ENCODE measurements at places on chromosomes 4 and X.
A peak's percentile ranks its signal among the peaks of the same experiment; 100 is the strongest.

DNA sequence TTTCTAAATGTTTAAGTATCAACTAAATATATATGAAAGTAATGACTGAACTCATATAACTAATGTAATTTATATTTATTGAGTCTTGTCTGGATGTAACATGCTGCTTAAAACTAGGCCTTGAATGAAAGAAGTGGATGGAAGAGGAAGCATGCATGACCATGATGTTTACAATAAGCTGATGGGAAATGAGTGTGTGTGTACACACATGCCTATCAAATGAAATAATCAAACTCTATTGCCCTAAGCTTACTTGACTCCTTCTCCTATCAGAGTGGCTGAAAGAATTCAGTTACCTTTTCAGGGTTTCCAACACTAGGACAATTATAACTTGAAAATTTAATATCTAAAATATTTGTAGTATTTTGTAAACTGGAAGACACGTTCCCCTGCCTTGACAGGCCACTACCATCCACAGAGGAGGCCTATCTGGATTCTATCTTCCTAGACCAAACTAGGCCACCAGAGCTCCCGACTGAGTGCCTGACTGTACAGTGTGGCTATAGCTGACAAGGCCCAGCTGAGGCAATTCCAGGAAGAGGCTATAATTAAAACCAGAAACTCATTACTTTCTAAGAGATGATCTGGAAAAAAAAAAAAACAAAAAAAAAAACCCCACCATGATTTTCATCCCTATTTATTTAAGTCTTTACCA is 7.6 kb downstream of the ARSJ start:
- DNase-seq: no peak

GRCh38 chrX:68498044-68498507 is 775 bp upstream of the YIPF6 start:
- no peak for DNase-seq

GRCh38 chr4:84498935-84499623 is at the start of gene NKX6-1:
NKX6-1 (minus strand) TSS chr4:84499292; CDS start chr4:84498228, 1,064 bp downstream.
- no peak for DNase-seq

DNA sequence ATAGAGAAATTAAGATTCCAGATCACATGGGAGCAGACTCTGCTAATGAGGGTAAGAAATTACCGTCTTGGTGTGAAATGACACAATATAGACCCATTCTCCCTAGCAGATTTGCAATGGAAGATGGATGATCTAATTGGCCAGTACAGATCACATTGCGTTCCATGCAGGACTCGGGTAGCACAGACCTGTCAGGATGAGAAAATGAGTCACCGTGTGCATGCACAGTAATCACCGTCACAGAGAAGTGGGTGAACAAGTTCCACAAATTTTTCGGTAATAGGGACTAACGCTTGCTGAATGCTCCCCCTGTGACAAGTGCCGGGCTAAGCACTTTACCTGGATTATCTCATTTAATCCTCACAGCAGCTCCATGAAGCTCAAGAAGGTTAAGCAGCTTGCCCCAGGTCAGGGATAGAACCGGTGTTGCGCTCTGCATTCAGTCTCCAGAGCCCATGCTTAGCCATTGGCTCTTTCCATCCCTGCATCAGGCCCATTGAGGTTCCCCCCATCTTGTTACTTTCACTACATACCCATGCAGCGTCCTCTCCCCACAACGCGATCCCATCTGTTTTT is 375.6 kb downstream of the FBXW7 start:
- no peak for DNase-seq

DNA sequence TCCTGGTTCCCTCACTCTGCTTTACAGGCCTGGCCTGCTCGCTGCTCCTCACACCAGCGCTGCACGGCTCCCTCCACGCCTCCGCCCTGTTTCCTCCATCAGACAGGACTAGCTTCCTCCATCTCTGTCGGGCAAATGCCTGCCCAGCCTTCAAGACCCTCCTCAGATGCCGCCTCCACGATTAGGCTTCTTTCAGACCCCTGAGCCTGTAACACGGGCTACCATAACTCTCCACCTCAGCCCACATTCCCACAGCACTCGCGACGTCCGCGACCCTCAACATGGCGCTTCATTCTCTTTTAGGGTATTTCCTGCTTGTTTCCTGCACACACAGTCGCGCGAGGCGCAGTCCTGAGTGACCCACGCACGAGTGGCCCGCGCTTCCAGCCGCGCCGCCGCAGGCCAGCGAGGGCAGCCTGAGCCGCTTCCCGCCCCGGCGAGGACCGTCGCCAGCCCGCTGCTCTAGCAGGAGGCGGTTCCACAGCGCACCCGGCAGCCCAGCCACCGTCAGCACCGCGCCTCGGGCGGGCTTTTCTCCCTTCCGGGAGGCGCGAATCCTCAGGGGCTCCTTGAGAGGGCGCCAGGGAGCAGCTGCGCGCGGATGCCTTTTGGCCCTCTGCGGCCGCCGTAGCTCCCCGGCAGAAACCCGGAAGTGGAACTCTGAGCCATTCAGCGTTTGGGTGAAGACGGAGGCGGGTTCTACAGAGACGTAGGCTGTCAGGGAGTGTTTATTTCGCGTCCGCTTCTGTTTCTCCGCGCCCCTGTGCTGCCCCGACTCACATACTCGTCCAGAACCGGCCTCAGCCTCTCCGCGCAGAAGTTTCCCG is at the start of gene FRG1:
Gene FRG1, plus strand, starts transcription at position 695 of the 827 bp plus-strand sequence. CDS start 138 bp downstream, outside the sequence.
- DNase-seq: peak; percentile 94

GRCh38 chr4:153181700-153182099 is 22.5 kb upstream of the TRIM2 start:
- DNase-seq: no peak

DNA sequence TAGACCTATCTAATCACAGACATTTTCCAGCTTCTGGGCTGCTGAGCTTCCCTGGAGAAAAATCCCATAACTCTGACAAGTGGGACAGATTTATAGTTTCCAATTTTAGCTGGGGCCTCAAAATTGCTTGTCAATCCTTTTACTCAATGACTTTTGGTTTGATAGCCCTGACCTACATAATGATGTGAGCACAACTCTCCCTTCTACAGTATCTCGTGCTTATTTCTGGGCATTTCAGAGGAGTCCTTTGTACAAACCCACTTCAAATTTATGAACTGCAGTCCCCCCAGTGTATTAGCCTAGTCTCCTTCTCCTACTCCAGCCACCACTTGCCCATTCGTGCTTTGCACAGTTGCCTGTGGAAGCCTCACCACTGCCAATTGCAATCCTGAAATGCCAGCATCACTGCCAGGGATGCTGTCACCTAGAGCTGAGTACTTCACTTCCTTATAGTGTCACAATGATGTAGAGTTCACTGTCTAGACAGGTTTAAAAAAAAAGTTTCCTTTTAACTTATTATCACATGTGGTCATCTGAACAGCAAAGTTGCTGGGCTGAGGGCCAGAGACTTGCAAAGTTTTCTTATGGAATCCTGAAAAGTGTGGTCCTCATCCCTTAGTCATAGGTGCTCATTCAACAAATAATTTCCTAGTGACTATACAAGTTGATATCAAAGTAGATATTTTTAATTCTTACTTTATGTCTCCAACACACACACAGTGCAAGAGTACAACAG is 21.2 kb downstream of the TRAM1L1 start:
- DNase-seq: no peak

DNA sequence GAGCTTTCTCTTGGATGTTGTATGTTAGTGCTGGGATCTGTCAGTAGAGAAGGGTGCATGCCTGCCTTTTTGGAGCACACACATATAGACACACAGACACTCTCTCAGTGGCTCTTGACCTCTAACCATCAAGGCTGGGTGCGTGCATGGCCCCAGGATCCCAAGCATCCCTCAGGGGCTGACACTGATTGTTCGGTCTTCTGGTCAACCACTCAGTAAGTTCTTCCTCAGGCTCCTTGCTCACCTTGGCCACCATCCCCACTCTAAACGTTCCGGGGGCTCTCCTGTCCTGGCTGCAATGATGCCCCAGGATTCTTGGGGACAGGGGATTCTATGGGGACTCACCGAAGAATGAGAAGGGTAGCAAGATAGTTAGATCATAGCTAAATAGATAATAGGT is 179.6 kb downstream of the SHOX start:
- DNase-seq: no peak

DNA sequence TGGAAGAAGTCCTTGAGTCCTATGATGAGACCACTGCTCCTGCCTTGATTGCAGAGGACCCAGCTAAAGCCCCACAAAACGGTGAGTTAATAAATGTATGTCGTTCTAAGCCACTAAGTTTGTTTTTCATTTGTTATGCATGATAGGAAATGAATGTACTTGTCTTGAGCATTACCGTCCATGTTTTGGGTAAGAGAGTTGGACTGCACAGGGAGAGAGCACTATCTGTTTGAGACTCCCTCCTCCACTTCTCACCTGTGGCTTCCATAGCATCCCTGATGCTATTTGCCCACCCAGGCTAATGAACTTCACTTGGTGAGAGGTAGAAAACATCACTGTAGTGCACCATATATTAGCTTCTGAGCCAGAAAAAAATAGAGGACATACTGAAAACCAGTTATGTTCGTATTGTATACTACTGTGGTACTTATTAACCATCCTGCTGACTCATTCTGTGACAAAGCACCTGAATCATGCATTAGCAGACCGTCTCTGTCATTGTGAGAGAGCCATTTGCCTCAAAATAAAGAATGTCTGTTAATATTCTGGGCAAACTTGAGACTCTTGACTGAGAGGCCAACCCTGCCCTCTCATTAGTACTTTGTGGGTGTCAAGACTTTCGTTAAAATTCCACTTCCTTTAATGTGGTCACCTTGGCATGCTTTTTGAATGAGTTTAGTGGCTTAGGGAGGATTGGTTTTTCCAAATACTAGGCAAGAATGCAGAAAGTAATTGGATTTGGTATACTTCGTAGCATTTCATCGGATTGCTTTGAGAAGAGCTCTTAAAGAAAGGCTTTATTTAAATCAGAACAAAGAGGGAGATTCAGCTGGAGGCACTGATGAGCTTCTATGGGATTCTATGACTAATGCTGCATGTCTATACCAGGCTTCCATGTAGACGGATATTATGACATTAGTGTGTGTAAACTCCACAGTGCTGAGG is 99.3 kb upstream of the GRPR start:
- DNase-seq: no peak

GRCh38 chrX:44104699-44105098 is 131.5 kb upstream of the NDP start:
- DNase-seq: no peak

DNA sequence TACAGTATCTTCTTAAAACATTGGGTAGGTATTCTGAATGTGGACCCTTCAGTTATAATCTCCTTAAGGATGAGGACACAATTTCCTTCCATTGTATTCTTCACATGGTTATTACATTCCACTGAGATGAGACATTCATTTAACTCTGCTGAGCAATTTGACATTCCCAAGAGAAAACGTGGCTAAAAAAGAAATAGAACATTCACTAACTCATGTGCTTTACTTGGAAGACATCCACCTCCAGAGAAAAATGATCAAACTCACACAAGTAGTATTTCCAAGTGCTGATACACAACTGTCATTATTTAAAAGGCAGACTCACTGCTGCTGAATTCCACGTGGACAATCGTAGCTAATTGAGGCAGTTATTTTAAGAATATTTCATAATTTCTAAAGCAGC is 227.9 kb upstream of the ANKRD50 start:
- DNase-seq: no peak

GRCh38 chrX:130083107-130083490 is 27.2 kb downstream of the ELF4 start:
- DNase-seq: no peak

DNA sequence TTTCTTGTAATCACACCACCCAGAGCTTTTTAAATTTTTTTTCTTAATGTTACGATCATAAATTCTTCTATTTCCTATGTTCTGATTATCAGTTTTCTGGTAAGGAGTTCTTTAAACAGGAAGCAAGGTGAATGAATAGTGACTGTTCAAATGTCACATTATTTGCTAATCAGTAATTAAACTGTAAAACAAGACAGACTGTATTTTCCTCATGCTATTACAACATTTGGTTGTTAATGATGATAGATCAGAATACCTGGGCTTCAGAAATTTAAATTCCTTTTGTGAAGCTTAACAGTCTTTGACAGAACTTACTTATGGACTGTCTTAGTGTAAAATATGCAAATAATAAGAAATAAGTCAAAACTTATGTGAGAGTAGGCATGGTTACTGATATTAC is 41.4 kb downstream of the CLCN3 start:
- DNase-seq: no peak

- no peak for DNase-seq
These were observed 243.5 kb upstream of the KCNIP4 start for GRCh38 chr4:22192084-22192511.

GRCh38 chrX:126376465-126376864 is 176.1 kb downstream of the DCAF12L1 start:
- DNase-seq: no peak

DNA sequence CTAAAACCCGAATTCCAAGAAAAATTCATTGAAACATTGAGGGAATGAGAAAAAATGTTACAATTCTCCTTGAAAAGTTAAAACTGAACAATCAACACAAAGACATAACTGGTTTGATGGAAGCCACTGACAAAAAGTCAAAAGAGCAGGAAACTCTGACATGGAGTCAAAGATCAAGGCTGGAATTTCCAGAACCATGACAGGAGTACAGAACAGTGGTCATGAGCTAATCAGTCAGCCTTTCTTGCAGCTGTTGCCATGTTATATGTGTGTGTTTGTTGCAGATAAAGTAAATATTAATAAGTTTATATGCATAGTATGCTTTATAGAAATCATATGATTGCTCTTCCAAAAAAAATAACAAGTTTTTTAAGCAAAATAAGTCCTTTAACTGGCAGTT is 184.7 kb upstream of the HCCS start:
- no peak for DNase-seq

- DNase-seq: no peak
These were observed 49.4 kb downstream of the UGT2B10 start for GRCh38 chr4:68865188-68865638.

- DNase-seq: no peak
These were observed 57.5 kb upstream of the SLC7A3 start for GRCh38 chrX:70988425-70988824.

- peak; percentile 32 for DNase-seq
These were observed 55.7 kb downstream of the ANTXR2 start for GRCh38 chr4:80017125-80017854.

DNA sequence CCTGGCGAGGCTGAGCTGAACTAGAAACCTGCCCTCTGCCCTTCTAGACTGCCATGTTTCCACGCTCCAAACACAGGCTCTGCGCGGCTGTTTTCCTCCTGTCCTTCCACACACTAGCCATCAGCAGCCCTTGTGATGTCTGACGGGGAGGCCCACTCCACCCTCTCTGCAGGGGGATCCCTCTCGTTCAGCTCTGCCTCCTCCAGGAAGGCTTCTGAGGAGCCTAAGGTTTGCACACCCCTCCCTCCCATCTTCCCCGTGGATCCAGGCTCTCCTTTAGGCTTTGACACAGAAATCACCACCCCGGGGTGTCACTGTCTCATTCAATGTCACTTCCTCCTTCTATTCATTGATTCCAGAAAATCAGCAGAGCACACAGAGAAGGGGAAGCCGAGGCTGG is 38.6 kb upstream of the CRMP1 start:
- DNase-seq: no peak

Data from CD4-positive, alpha-beta memory T cell (primary cell).